Neural progenitor cell (in vitro differentiated cells): ENCODE measurements at places on chromosomes 1 and 21. TPM values are rescaled to one million over a fixed set of nuclear protein-coding genes. Genes with fewer than 3 reads are reported as not detected.

- DNase-seq: no peak
These were observed 66.9 kb downstream of the DISC1 start for GRCh38 chr1:231693361-231694074.

DNA sequence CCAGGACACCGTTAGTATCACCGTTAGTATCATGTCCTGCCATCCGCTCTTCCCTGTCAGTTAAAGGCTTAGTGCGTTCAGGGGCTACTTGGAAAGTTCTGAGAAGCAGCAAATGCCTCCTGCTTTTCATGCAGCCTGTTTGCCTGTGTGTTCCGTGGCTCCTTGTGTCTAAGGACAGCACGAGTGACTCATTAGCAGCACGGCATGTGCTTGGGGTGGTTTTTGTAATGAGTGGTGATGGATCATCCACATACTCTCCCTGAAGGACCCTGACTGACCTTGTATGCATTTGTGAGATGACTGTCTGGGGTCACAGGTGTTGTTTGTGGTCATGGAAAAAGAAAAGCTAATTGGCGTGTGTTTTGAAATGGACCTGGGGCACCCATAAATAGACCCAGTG is 221.9 kb downstream of the PBX1 start:
- DNase-seq: no peak

- no peak for DNase-seq
These were observed 27.5 kb upstream of the KCNA2 start for GRCh38 chr1:110633646-110634030.

- DNase-seq: no peak
These were observed 1.5 kb downstream of the CENPF start for GRCh38 chr1:214604523-214604922.

GRCh38 chr1:198794498-198794897 is 155.7 kb downstream of the PTPRC start:
- DNase-seq: no peak

- DNase-seq: peak; percentile 49
These were observed 81.6 kb downstream of the CD58 start for GRCh38 chr1:116489231-116489697.

DNA sequence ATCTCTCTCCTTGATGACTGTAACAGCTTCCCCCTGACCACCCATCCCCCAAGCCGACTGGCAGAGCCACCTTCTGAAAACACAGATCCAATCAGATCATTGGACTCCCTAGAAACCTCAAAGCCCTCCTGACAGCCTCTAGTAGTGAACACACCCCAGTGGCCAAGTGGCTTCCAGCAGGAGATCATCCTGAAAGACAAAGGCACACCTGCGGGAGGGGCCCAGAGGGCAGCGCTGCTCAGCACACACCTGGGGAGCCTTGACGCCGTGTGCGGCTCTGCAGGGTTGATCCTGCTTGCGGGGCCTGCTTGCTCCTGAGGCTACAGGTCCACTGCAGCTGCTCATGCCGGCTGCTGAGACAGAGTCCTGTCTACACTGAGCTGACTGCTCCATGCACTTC is 41.5 kb downstream of the SLC66A1 start:
- DNase-seq: peak; percentile 37

GRCh38 chr1:39348278-39348677 is 143.2 kb upstream of the BMP8A start:
- no peak for DNase-seq

DNA sequence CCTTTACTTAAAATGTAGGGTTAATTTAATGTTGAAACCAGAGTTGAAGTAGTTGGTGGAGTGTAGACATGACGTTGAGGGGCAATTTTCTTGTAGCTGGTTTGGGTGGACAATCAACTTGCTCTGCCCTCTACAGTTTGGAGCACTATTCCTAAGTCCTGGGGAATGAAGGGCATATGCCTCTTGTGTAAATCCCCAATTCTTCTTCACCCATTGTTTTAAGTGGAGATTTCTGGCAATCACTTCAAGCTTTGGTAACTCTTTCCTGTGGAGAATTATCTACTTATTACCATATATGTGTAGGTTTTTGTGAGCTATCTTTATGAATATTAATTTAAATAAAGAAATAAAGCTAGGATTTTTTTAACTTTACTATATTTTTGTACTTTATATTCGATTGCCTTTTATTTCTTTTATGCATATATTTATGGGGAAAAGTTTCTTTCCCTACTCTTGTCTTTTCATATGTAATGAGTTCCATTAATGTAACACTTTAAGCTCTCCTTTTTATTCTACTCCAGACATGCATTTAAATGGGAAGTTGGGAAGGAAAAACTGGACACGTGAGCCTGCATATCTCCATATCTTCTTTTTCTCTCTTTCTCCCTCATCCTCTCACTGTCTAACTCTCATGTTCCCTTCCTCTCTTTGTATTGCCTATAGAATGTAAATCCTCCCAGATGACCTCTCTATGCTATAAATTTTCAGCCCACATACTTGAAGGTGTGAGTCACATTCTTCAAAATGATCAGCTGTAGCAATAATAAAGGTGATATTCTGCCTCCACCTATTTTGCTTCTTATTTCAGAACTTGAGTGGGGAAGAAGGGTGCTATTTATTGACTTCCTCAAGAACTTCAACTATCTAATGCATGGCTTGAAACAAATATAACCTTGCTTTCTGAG is 276.7 kb downstream of the PTPRC start:
- no peak for DNase-seq

DNA sequence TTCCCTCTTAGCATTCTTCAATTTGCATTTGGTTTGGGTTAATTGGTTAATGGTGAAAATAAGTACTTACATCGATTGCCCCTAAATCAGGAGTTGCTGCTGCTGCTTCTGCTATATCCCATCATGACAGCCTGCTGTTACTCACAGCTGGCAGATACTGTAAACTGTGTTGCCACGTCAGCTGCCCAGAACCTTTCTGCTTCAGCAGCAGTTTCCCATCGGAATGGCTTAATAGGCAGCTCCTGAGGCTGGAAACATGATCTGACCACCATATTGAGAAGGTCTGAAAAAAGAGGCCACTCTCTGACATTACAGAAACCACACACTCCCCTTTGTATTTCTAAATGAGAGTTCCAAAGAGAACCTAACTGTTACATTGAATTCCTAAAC is 14.3 kb upstream of the SEC16B start:
- peak; percentile 63 for DNase-seq

GRCh38 chr1:206887701-206888100 is 9.5 kb upstream of the IL24 start:
- DNase-seq: no peak

DNA sequence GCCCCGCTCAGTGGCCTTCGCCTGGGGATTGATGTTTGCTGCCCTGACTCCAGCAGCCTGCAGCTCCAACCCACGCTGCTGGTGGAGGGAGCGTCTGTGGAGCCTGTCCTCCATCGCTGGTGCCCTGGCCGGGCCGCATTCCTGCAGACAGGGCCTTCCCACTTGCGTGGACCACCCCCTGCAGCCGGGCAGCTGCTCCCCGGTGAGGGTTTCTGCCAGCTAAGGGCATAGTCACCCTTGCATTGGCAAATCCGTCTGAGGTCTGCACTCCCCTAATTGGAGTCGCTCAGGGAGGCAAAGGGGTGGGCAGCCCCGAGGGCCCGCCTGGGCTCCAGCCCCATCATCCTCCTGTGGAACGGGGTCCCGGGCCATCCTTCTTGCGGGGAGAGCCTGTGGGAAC is 43.5 kb downstream of the PRDM16 start:
- DNase-seq: no peak

- peak; percentile 64 for DNase-seq
These were observed 1.0 kb upstream of the MCOLN2 start for GRCh38 chr1:84997667-84998600.

DNA sequence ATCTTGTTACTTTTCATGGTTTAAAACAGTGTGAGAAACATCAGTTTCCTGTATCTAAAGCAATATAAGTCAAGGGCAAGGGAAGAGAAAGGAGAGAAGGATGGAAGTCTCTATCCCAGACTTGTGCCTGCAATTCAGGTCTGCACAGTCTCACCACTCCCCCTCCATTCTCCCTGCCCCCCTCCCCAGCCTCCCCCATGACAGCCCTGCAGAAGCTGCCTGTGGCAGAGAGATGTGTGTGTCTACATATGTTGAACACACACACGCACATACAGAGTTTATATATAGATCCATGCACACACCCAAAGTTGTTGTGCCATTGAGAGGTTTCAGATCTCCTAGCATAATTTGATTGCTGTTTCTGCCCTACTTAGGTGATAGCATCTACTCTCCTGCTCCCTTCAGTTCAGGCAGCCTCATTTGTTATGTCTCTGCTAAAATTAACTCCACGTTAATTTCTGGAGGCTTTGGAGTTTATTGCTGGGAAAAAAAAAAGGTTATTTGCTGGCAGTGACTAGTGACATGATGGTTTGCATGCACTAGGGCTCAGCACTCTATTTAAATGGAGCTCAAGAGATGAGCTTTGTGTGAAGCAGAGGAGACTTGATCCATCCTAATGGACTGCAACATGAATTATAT is 124.9 kb upstream of the SMYD2 start:
- no peak for DNase-seq

DNA sequence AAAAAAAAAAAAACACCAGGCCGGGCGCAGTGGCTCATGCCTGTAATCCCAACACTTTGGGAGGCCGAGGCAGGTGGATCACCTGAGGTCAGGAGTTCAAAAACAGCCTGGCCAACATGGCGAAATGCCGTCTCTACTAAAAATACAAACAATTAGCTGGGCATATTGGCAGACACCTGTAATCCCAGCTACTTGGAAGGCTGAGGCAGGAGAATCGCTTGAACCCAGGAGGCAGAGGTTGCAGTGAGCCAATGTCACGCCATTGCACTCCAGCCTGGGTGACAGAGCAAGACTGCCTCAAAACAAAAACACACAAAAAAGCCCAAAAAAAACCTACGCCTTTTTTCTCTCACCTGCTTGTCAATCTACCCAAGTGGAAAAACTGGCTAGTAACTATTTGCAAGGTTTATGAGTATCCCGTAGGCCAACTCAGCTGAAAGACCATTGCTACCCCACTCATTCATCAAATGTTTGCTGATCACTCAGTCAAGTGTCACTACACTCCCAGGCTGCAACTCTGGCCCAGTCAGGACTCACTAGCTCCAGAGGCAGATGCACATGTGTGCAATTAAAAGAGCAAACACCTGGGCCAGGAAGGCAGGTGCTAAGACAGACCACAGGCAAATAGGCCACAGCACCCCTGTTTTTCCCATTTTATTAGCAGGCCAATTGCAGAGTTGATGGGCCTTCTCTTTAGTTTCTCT is 2.0 kb downstream of the CSRP1 start:
- no peak for DNase-seq

DNA sequence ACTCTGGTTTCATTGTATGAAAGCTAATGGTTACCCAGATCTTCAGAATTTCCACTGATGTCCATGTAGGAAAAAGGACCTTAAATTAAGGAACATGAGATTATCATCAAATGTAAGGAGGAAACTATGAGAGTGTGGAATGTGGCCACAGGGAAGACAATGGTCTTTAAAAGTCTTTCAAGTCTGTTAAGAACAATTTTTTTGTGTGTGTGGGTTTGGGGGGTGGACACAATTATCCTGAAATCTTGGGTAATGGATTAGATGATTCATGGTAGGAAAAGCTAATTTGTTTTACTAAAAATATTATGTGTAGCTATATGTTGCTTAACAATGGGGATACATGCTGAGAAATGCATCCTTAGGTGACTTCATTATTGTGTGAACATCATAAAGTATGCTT is 72.9 kb downstream of the PLA2G4A start:
- no peak for DNase-seq

- no peak for DNase-seq
These were observed 50.9 kb downstream of the SLC37A1 start for GRCh38 chr21:42564561-42564971.

DNA sequence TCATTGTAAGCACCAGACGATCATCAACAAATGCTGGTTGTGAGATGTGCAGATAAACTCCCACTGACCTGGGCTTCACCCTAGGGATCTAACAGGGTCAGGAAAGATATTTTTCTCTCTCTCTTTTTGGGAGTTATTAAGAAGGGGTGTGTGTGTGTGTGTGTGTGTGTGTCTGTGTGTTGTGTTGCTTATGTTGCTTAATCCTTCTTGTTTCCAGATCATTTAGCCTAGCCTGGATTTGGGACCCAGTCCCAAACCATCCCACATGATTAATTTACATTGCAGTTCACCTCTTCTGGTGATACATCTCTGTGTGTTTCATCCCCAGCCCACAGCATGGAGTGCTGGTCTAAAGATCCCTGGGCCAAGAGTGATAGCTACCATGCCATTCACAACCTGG is 122.8 kb upstream of the IPO9 start:
- no peak for DNase-seq

DNA sequence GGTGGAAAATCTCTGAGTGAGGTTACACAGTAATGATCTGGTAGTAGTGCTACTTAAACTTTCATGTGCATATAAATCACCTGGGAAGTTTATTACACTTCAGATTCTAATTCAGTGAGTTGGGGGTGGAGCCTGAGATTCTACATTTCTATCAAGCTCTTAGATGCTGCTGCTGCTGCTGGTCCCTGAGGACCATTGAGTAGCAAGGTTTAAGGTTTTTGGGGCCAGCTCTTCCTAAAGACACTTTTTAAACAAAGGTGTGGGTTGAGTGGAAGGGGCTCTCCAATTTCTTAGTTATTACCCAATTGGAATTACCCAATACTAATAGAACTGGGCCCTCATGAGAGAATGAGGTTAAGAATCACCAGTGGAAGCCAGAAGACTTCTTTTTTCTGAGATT is 29.5 kb downstream of the KCNA3 start:
- DNase-seq: no peak

DNA sequence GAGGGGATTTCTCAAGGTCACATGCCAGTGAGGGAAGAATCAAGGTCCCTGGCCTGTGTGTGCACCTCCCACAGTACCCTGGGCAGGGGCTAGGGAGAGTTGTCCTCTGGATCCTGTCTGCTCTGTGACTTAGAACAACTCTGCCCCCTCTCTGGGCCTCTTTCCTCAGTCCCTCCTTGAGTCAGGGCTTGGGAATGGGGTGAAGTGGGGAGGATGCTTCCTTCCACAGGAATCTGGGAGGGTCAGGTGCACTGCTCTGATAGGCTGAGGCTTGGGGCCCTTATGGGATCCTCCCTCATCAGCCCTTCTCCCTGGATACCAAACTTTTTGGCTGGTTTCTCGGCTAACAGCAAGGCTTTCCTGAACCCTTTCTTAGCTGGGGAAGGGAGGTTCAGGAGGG is 2.5 kb downstream of the TRNP1 start:
- no peak for DNase-seq

GRCh38 chr21:41703857-41704501 is 62.9 kb downstream of the RIPK4 start:
- no peak for DNase-seq

GRCh38 chr1:31218705-31219104 is 21.0 kb downstream of the NKAIN1 start:
- no peak for DNase-seq

- DNase-seq: no peak
These were observed 2.0 kb downstream of the EFHD2 start for GRCh38 chr1:15411593-15412137.

- DNase-seq: peak; percentile 4
These were observed 739 bp upstream of the NUP133 start for GRCh38 chr1:229508823-229509337.

- DNase-seq: no peak
These were observed 6.9 kb downstream of the AKR1A1 start for GRCh38 chr1:45557422-45557944.

GRCh38 chr1:161038523-161039153 is at the start of gene TSTD1:
Gene TSTD1 (minus strand): TSS chr1:161038964. CDS start chr1:161038889, 75 bp downstream.
- DNase-seq: peak; percentile 82

Gene CLDN14
- total RNA-seq: not detected in 2 replicates

Gene OR2L13
- not detected in 2 replicates for total RNA-seq

Gene TNFRSF14
- 0.65 TPM in 1 of 2 replicates, not detected in the other for total RNA-seq

Gene KIF26B
- 0.47 and 1.2 TPM in 2 replicates for total RNA-seq

Gene ACTL8
- total RNA-seq: 0.15 TPM in 1 of 2 replicates, not detected in the other

Gene IGSF3
- total RNA-seq: 24.0 and 33.7 TPM in 2 replicates

Gene HAO2
- total RNA-seq: not detected in 2 replicates

Gene KCNA10
- not detected in 2 replicates for total RNA-seq

Gene ITLN1
- not detected in 2 replicates for total RNA-seq

Gene HCN3
- 1.9 and 5.9 TPM in 2 replicates for total RNA-seq

Gene TNFSF18
- 0.15 TPM in 1 of 2 replicates, not detected in the other for total RNA-seq
